CD14-positive monocyte (primary cell): ENCODE measurements at places on chromosomes 7 and 10. TPM values are rescaled to one million over a fixed set of nuclear protein-coding genes. Genes with fewer than 3 reads are reported as not detected.

DNA sequence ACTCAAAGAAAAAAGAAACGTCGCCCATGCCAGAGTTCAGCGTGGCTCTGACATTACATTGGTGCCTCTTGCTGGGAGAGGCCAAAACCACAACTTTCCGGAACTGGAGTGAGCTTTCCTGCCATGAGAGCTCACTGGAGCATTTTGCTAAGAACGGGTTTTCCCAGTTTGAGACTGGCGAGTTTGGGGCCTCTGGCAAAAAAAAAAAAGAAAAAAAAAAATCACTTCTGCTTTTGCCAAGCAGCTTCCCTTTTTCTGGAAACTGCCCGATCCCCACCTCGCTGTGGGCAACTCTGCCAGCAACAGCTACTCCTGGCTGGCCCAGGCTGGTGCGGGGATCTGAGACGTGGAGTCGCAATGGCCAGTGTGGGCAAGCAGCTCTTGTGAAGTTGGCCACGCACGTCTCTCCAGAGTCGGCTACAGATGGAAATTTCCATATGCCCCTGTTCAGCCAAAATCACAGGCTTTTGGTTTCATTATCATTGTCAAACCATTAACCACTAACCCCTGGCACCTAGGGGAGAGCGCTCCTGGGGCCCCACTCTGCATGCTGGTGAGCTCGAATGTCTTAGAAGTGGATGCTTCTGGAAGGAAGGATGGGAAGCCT, 25.7 kb downstream of the PRKAG2 start:
- DNase-seq = peak; percentile 98

DNA sequence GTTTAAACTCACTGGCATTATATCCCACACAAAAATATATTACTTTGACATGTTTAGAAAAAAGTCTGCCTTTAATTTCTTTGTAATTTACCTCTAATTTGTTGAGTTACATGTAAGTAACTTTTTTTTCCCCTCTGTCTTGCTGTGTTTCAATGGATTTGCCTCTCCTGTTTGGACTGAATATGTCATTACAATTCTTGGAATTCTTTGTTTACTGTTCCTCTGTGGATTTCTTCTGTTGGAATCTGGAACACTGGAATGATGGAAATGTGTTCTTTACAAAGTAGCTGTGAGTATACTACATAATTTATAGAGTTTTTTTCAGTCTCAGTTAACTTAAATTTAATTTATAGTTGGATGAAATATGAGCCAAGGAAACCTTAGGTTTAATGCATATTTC, 30.4 kb downstream of the SEPTIN7 start:
- DNase-seq = no peak

DNA sequence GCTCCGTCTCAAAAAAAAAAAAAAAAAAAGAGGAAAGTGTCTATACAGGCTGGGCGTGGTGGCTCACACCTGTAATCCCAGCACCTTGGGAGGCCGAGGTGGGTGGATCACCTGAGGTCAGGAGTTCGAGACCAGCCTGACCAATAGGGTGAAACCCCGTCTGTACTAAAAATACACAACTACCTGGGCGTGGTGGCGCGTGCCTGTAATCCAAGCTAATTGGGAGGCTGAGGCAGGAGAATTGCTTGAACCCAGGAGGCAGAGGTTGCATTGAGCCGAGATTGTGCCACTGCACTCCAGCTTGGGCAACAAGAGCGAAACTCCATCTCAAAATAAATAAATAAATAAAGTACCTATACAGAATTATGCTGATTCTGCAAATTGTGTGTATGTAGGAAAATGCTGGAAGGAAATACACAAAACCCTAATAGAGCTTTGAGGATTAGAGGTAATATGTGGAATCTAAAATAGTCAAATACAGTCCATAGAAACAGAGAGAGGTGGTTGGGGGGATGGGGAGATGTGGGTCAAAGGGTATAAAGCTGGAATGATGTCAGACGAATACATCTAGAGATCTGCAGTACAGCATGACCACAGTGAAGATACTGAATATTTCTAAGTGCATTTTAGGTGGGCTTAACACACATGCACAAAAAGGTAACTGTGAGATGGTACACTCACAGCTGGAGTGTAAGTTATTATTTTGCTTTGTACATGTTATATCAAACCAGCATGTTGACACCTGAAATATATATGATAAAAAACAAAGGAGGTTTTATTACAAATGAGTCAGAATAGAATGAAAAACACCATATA, 174.5 kb upstream of the KLF14 start:
- no peak for DNase-seq

Gene ITGA8
- polyA plus RNA-seq = not detected

GRCh38 chr7:112587504-112587903, 106.7 kb downstream of the LSMEM1 start:
- DNase-seq = no peak

Gene OR2A1
- polyA plus RNA-seq = not detected

DNA sequence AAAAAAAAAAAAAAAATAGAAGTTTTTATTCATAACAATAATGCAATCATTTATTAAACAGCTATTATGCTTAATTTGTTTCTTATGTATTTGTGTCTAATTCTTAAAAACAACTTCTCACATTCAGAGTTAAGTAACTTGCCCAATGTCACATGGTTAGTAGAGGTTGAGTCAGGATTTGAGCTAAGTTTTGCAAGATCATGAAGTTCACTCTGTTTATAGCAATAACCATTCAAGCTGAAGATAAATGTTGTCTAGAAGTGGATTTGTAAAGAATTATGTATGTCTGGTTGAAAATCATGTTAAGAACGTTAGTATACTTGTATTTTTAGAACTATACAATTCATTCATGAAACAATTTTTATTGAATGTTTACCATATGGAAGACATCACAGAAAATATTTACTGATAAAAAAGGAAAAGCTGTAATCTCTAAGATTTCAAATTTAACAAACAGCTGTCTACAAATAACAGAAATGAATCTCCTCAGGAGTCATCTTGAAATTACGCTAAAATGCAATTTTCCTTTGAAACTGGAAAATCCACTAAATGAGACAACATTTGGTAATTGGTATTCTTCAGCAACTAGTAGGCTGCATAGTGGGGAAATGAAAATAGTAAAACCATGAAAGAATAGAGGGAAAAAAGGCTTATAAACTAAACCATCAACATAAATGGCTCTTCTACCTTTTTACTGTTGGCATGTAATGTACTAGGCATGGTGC, 70.5 kb upstream of the AHR start:
- peak; percentile 86 for DNase-seq
